Transverse colon (tissue), 4 donors: ENCODE measurements at places on chromosomes 11 and 22.

GRCh38 chr22:37161443-37161842 is 11.7 kb upstream of the IL2RB start:
- DNase-seq, result no peak

GRCh38 chr22:26985931-26986782 is 328.8 kb downstream of the MIAT start:
- DNase-seq, result no peak

DNA sequence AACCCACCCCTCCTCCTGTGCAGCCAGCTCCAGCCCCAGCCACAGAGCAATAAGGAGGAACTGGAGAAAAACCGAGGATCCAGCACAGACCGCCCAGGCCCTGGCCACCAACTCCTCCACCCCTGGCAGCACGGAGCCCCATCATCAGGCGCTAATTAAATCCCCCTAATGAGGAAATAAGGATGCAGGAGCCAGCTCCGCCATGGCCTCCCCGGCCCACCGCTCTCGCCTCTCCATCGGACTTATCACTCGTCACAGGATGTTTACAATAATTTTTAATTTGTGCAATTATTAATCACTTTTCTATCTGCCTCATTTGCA is 42.6 kb downstream of the BUD13 start:
- no peak for DNase-seq

DNA sequence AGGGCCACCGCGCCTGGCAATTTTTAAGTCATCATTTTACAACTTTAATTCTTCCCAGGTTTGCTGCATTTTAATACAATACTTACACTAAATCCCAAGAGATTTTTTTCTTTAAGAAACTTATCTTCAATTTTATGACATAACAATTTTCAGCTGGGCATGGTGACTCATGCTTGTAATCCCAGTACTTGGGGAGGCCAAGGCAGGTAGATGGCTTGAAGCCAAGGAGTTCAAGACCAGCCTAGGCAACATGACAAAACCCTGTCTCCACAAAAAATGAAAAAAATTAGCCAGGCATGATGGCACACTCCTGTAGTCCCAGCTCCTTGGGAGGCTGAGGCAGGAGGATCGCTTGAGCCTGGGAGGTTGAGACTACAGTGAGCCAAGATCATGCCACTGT is 38.8 kb downstream of the CLDN25 start:
- DNase-seq, result no peak

DNA sequence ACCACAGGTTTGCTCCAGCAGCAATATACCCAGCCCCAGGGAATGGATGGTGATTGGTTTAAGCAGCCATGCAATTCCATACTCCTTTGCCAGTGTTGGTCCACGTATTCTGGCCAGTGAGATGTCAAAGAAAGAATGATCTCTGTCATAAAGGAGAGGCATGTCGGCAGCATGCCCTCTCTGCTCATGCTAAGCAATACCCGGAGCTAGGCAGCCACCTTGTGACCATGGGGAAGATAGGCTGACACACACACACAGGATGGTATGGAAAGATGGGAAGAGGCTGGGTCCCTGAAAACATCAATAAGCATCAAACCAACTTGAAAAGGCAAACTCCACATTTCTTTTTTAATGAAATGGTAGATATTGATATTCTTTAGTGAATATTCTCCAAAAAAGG is 5.1 kb downstream of the ABCC8 start:
- no peak for DNase-seq

GRCh38 chr11:66136752-66137123 is 66.7 kb downstream of the PACS1 start:
- DNase-seq, result no peak

GRCh38 chr11:65036931-65037330 is 4.1 kb upstream of the SAC3D1 start:
- peak; percentile 41 for DNase-seq

GRCh38 chr11:123057661-123058305 is 4.2 kb downstream of the HSPA8 start:
- no peak for DNase-seq

DNA sequence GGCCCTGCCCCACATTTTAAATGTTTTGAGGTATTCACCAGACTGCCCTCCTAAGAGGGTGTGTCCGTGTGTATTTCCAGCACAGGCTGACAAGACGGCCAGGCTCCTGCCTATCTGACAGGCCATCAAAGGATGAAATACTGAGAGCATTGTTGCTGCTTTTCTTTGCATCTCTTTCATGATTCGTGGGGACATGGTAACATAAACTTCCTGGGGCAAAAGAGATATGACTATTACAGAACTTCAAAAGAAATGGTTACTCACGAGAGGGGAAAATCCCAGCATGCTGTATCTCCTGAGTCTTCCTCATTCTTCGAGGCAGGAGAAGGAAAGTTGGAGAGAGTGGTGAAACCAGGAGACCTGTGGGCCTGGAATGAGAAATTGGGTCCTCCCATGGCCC is 10.3 kb upstream of the BIK start:
- no peak for DNase-seq

GRCh38 chr11:128302425-128303186 is 284.8 kb downstream of the ETS1 start:
- DNase-seq, result peak; percentile 33

- no peak for DNase-seq
These were observed 11.8 kb downstream of the SMPD1 start for GRCh38 chr11:6402061-6402470.

DNA sequence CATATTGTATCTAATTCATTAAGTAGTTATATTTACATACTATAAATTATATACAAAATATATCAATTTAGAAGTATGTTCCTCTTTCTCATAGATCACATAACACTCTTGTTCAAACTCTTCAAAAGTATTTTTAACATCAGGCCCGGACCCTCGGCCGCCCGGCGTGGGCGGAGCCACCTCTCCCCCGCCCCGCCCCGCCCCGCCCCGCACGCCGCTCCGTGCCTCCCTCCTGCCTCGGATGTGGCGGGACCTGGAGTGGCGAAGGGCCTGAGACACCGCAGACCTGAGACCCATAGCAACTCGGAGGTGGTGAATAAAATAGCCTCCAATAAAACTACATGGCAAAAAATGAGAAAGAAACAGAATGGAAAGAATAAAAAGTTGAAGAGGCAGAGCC is 105.9 kb upstream of the BDNF start:
- no peak for DNase-seq

DNA sequence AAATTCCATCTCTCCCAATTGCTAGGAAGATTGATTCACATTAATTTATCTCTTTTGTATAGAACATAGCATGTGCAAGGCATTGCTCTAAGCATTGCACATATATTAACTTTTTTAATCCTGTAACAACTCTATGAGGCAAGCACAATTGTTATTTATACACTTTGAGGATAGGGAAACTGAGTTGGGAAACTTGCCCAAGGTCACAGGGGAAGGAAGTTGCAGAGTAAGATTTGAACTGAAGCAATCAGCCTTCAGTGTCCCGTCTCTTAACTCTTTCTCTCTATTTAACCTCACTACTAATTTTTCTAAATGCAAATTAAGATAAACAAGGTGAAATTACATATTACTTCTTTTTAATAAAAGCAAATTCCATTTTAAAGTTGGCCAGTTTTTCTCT is 22.2 kb downstream of the OR56B4 start:
- DNase-seq, result no peak
